CD4-positive, alpha-beta T cell (primary cell): ENCODE measurements at places on chromosomes 2 and 18. TPM values are rescaled to one million over a fixed set of nuclear protein-coding genes. Genes with fewer than 3 reads are reported as not detected.

The MAP2 gene
- 0.20 TPM for total RNA-seq

The NLRC4 gene
- total RNA-seq: not detected

The GPBAR1 gene
- 1.6 TPM for total RNA-seq

The UGT1A8 gene
- total RNA-seq: not detected

The VAMP5 gene
- 17.2 TPM for total RNA-seq

The CCDC141 gene
- total RNA-seq: 30.6 TPM

The KYNU gene
- 0.38 TPM for total RNA-seq

The AQP12B gene
- total RNA-seq: not detected

The FEZ2 gene
- 5.6 TPM for total RNA-seq

The KIAA2012 gene
- not detected for total RNA-seq

The BCL2L11 gene
- total RNA-seq: 50.1 TPM

The THADA gene
- total RNA-seq: 32.9 TPM

The RAPGEF4 gene
- total RNA-seq: 0.73 TPM

The MYOM1 gene
- total RNA-seq: 0.74 TPM

The CLIP4 gene
- 36.8 TPM for total RNA-seq

The SCYGR4 gene
- not detected for total RNA-seq

The ZNF385B gene
- not detected for total RNA-seq

The ASAP2 gene
- not detected for total RNA-seq

The SPR gene
- total RNA-seq: not detected

The FAM168B gene
- 74.1 TPM for total RNA-seq

The ALLC gene
- not detected for total RNA-seq

The CABLES1 gene
- total RNA-seq: not detected

The IL37 gene
- total RNA-seq: not detected

The CAPN14 gene
- 0.20 TPM for total RNA-seq

The POTEI gene
- not detected for total RNA-seq

The CNRIP1 gene
- not detected for total RNA-seq

The ITPRIPL1 gene
- total RNA-seq: 5.1 TPM

The APOB gene
- total RNA-seq: not detected

The FSIP2 gene
- 0.39 TPM for total RNA-seq

The ADGRF3 gene
- 1.3 TPM for total RNA-seq

The ARHGAP25 gene
- total RNA-seq: 39.3 TPM
